ENCODE measurements at places on chromosomes 6 and 20.

DNA sequence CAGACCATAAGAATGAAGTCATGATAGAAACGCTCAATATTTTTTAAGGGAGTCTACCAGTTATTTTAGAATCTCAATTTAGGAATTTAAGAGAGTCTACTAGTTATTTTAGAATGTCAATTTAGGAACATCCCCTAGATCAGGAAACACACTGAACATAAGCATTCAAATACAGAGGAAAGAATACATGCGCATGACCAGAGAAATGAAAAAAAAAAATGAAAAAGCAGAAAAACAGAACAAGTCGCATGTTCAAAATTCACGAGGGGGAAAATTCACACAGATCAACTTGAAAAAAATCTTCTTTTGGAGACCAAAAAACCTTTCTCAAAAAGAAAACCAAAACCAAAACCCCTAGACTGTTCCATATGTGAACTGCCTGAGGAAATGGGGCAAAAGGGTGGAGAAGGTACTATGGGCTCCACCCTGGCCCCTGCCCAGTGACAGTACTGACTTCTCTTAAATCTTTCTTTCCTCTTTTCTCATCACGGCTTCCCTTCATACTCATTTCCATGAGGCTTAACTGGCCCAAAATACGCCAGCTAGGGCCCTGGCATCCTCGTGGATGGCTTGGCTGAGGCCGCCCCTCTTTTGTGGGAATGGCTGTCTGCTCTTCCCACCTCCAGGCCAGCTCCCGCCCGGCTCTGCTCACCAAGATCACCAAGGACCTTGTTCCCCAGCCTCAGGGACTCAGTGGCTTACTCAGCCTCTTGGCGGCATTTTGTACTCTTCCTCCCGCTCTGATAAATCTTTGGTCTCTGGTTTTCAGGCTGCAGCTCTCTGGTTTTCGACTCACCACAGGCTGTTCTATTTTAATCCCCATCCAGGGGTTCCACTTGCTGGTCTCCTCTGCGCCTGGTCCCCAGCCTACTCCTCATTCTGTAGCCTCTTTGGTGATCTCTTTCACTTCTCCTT, 11.2 kb downstream of the ZBTB2 start:
- peak overlapping the region; percentile 17 for H3K27ac ChIP-seq
- H3K4me1 ChIP-seq: peaks cover 9% of the 10 kb centered on the region
- no peaks in the 10 kb centered on the region for H3K36me3 ChIP-seq
- no peak for DNase-seq

- no peaks in the 10 kb centered on the region for H3K27me3 ChIP-seq
- H3K4me3 ChIP-seq: no peak overlapping the region
- H3K36me3 ChIP-seq: no peaks in the 10 kb centered on the region
- no peak overlapping the region for H3K27ac ChIP-seq
Measured at GRCh38 chr20:9021216-9021615, 47.7 kb upstream of the PLCB4 start.

DNA sequence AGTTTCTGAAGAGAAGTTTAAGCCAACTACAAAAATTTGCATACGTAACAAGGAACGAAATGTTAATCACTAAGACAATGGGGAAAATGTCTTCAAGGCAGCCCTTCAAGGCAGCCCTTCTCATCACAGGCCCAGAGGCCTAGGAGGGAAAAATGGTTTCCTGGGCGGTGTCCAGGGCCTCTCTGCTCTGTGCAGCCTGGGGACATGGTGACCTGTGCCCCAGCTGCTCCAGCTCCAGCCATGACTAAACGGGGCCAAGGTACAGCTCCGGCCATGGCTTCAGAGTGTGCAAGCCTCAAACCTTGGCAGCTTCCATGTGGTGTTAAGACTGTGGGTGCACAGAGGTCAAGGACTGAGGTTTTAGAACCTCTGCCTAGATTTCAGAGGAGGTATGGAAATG, 325.1 kb downstream of the FRK start:
- H3K36me3 ChIP-seq: no peaks in the 10 kb centered on the region
- no peak for DNase-seq
- H3K27me3 ChIP-seq: no peaks in the 10 kb centered on the region
- no peak overlapping the region for H3K4me3 ChIP-seq
- H3K27ac ChIP-seq: no peak overlapping the region

- peaks cover 9% of the 10 kb centered on the region for H3K36me3 ChIP-seq
- H3K4me3 ChIP-seq: no peak overlapping the region
- no peak overlapping the region for H3K27ac ChIP-seq
- peaks cover 6% of the 10 kb centered on the region for H3K4me1 ChIP-seq
Measured at GRCh38 chr6:116268589-116269293, 11.0 kb downstream of the TSPYL1 start.

- no peak overlapping the region for H3K4me3 ChIP-seq
- H3K27me3 ChIP-seq: no peaks in the 10 kb centered on the region
- no peaks in the 10 kb centered on the region for H3K36me3 ChIP-seq
- no peak for DNase-seq
Measured at GRCh38 chr6:49852975-49853374, 13.4 kb downstream of the CRISP1 start.

DNA sequence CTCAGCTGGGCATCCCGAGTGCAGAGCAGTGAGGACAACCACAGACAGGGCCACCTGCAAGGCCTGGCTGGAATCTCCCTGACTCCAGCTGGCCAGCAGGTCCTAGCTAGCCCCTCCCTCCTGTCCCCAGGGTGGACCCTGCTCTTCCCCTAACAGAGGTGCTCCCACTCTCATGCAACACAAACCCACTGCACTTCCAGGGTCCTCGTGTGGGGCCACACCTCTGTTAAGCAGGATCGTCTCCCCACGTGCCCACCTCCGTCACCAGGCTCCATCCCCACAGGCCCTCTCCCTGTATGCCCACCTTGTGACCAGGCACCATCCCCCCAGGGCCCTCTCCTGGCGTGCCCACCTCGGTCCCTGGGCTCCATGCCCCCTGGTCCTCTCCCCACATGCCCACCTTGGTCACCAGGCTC, 17.3 kb downstream of the TAF4 start:
- H3K4me3 ChIP-seq: no peak overlapping the region
- no peaks in the 10 kb centered on the region for H3K27me3 ChIP-seq
- no peak for DNase-seq
- no peak overlapping the region for H3K27ac ChIP-seq

GRCh38 chr6:64672131-64672530, 1034.9 kb downstream of the EYS start:
- no peak overlapping the region for H3K4me3 ChIP-seq
- DNase-seq: no peak
- no peaks in the 10 kb centered on the region for H3K4me1 ChIP-seq
- no peaks in the 10 kb centered on the region for H3K36me3 ChIP-seq

DNA sequence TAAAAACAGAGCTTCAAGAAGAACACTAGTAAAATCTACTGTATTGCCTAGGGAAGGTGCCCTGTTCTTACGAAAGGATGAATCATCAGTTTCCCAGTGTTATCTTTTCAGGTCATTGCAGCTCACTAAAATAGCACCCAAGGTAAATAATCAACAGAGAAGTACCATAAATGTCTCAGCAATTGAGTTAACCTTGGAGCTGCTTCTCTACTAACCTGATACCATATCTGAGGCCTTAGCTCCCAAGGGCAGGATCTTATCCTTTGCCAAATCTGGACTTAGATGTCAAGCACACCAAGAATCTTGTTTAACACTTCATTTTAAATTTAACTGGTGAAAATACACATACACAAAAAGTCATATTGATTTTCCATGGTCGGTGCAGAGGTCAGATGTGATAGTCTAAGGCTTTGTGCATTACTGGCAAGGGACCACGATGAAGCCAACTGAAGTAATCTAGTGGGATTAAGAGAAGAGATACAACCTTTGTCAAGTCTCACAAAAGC, 81.5 kb downstream of the EDN1 start:
- no peaks in the 10 kb centered on the region for H3K36me3 ChIP-seq
- no peaks in the 10 kb centered on the region for H3K27me3 ChIP-seq
- no peaks in the 10 kb centered on the region for H3K4me1 ChIP-seq
- no peak overlapping the region for H3K27ac ChIP-seq
- no peak for DNase-seq

GRCh38 chr6:65004283-65004682, 702.7 kb downstream of the EYS start:
- H3K27me3 ChIP-seq: no peaks in the 10 kb centered on the region
- H3K4me1 ChIP-seq: no peaks in the 10 kb centered on the region
- no peaks in the 10 kb centered on the region for H3K36me3 ChIP-seq
- no peak overlapping the region for H3K27ac ChIP-seq

DNA sequence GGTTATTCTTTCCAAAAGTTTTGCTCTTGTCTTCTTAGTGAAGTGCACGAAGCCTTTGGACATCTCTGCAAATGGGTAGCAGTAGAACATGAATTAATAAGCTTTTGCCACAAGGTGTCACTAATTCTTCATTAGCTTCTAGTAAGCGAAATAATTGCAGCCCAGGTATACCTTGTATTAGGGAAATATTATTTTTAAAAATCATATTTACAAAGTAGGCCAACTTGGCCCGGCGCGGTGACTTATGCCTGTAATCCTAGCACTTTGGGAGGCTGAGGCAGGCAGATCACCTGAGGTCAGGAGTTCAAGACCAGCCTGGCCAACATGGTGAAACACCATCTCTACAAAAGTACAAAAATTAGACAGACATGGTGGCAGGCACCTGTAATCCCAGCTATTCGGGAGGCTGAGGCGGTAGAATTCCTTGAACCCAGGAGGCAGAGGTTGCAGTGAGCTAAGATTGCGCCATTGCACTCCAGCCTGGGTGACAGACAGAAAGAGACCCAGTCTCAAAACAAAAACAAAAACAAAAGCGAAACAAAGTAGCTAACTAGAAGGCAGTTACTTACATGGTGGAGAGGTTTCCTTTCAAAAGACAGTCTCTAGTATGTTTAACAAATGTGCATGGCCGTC, 8.8 kb upstream of the RSPH3 start:
- no peaks in the 10 kb centered on the region for H3K36me3 ChIP-seq
- no peaks in the 10 kb centered on the region for H3K27me3 ChIP-seq
- DNase-seq: no peak
- H3K4me3 ChIP-seq: no peak overlapping the region
- H3K27ac ChIP-seq: no peak overlapping the region
- no peaks in the 10 kb centered on the region for H3K4me1 ChIP-seq

DNA sequence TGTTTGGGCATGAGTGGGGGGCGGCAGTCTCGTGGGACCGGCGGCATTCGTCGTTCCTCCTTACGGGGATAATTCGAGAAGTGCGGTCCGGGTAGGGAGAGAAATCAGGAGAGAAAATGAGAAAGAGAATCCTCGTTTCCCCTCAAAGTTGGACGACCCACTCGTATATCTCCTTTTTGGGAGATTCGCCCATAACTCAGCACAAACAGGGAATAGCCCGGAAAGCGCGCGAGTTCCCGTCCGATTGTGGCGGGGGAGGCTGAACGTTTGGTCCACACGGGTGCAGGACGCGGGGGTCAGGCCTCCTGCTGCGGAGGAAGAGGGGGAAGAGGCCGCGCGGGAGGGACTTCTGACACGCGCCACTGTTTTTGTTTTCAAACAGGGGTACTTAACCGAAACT, 42.4 kb downstream of the POPDC3 start:
- peak overlapping the region; percentile 91 for H3K27ac ChIP-seq
- H3K36me3 ChIP-seq: no peaks in the 10 kb centered on the region
- H3K4me1 ChIP-seq: peaks cover 20% of the 10 kb centered on the region
- peak overlapping the region; percentile 84 for H3K4me3 ChIP-seq
- DNase-seq: peak; percentile 68
- H3K27me3 ChIP-seq: no peaks in the 10 kb centered on the region

All from sigmoid colon (tissue), 7 donors.